Colonic mucosa (tissue), 4 donors: ENCODE measurements at places on chromosomes 16 and 17. TPM values are rescaled to one million over a fixed set of nuclear protein-coding genes. Genes with fewer than 3 reads are reported as not detected.

DNA sequence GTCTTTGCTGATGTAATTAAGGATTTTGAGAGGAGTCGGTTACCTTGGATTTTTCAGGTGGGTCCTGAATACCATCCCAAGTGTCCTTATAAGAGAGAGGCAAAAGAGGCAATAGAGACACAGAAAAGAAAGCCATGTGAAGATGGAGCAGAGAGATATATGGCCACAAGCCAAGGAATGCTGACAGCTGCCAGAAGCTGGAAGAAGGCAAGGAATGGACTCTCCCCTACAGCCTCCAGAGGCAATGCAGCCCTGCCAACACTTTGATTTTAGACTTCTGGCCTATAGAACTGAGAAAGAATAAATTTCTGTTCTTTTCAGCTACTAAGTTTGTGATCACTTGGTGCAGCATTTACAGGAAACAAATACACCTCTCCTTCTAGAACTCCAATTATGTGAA lies 8.2 kb upstream of the RNFT1 start:
- DNase-seq: no peak

DNA sequence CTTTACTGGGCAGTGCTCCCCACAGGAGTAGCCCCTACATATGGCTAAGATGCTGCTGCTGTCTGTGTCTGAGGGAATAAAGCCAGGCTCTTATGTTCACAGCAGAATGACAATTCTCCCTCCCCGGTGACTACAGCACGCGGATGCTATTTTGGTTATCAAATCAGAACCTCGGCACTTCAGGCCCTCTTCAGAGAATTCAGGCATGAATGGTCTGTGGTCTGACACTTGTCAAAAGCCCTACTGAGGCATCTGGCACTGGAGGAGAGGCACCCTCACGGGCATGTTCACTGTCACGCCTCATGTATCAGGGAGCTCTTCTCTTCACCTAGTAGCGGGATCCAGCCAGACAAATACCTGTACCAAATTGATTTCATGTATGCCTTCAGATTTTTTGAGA lies 30.4 kb downstream of the KIAA0513 start:
- DNase-seq: no peak

DNA sequence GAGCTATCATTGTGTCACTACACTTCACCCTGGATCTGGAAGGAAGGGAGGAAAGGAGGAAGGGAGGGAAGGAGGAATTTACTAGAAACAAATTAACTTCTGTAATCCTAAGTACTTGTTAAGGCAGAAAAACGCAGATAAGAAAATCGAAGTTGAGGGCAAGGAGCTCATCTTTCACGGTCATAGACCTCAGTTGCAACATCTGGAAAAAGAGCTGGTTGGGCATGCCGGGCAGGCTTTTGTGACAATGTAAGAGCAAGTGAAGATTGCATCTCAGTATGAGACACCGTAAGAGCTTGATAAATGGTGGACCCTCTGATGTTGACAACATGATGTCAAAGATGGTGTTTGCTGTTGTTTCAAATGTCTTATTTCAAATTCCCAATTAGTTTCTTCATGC lies 721.5 kb downstream of the MAF start:
- DNase-seq: no peak

DNA sequence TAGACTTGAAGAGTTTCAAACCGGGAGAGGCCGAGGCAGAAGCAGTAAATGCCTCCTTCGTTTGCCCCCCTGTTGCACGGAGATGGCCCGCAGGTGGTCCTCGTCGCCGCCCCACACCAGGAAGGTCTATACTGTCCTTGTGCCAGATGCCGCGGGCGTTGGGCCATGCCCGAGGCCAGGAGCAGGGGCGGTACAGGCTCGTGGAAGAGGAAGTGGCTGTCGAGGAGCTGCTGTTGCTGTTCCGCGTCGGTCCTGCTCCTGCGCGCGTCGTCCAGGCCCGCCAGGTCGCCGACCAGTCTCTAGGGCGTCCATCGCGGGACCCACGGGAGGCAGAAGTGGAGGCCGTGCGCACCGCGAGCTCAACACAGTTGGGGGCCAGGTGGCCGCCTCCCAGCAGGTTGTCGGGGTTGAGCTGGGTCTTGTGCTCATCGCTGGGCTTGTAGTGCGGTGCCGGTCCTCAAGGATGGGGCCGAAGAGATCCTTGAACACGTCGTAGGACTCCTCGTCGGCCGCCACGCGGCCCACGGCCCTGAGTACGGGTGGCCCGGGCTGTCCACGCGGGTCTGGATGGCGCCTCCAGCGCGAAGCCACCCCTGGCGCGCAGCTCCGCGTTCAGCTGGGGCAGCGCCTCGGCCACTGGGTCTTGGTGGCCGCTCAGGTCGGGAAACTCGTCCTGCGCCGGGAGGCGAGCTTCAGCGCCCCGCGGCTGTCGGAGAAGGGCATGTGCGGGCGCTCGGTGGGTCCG lies 13.1 kb upstream of the C16orf87 start:
- DNase-seq: no peak

GRCh38 chr17:28230011-28230410 lies 89.0 kb upstream of the TMEM97 start:
- no peak for DNase-seq

DNA sequence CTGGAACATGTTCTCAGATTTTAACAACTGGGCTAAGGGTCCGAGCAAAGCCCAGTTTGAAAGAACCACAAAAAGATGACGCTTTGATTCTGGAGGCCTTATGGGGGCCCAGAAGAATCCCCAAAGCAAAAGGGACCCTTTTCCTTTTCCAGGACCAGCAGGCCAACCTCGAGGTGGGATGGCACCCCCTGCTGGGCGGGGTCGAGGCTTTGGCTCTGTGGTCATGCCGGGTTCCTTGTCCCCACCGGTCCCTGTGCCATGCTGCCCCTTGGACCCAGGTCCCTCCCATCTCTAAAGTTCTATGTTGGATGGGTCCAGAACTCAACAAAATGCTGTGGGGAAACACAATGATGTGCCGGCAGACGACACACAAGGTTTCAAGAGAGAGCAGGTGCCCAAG lies 30.9 kb downstream of the TMEM204 start:
- DNase-seq: no peak

DNA sequence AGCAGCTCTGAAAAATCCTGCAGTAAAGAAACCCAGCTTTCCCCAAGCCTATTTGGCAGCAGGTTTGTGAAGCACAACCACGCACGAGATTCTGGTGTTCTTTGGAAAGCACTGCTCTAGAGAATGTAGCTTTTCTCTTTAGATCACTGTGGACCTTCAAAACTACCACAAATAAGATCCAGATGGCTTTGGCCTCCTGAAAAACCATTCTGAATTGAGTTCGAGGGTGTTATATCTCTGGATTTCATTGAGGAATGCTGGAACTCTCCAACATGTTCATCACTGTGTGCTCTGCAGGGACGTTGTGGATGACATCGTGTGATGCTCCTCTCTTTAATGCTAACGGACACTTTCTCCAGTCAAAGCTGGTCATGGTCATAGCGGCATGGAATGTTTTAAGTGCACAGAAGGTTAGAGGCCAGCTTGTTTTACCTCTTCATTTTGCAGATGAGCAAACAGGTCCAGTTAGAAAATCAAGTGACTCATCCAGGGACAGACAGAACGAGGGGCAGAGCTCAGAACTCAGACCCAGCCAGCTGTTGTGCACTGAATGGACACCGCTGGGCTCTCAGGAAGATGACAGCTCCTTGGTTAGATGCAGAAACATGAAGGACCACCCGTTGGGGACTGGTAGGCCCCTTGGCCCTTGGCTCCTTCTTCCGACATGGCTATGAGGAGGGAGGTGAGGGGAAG lies 37.2 kb downstream of the CCDC42 start:
- DNase-seq: no peak

Gene CDIP1
- 13.1 TPM for total RNA-seq

DNA sequence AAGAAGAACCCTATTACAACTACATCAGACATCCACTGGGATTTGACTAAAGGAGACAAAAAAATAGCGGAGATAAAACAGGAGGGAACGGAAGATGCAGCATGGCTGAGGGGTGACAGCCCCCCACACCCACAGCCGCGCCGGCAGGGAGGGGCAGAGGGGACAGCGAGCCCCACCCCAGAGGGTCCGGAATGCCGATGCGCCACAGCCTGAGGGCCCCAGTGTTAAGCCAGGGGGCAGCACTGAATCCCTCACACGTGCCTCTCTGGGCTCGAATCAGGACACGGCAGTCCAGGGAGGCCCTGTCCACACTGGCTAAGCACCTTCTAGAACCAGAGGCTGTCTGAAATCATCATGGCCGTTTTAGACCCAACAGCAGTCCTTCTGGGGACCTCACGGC lies 18.8 kb downstream of the MAP1LC3B start:
- no peak for DNase-seq
